ENCODE measurements at places on chromosomes 1 and 21. TPM values are rescaled to one million over a fixed set of nuclear protein-coding genes. Genes with fewer than 3 reads are reported as not detected.

GRCh38 chr1:74584185-74584584, 71.8 kb upstream of the LRRC53 start:
- H3K27ac ChIP-seq, result no peak overlapping the region
- H3K4me3 ChIP-seq, result no peak overlapping the region

DNA sequence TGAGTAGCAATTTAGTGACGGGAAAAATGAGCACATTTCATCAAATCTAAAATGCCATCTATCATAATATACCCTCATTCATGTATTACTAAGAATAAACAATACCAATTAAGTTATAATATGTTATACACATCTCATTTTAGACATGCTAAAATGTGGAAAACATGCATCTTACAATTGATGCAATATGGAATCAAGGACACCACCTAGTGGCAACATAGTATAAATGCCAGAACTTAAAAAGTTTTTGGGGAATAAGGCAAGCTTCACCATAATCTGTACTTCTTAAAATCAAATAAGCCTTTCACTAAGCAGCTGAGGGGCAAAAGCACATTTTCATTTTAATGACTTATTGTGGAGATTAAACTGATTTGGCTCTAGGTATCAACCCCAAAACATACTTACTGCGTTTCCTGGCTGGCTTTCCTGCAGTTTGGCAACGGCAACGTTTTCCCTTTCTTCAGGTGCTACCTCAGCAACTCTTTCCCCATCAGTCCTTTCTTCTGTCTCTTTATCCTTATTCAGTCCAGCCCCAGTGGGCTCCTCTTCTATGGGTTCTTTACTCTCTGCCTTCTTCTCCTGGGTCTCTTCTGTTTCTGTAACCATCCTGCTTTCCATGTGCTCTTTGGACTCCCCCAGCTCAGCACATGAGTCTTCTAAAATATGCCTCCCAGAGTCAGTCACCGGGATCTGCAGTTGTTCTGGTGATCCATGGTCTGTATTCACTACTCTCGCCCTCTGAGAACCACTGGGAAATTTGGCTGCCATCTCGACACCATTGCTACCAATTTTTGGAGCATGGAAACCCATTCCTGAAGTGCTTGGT, 11.4 kb downstream of the SDE2 start:
- H3K27me3 ChIP-seq, result no peaks in the 10 kb centered on the region
- H3K36me3 ChIP-seq, result peaks cover 97% of the 10 kb centered on the region
- H3K27ac ChIP-seq, result no peak overlapping the region
- DNase-seq, result no peak
- no peak overlapping the region for H3K4me3 ChIP-seq
- H3K4me1 ChIP-seq, result no peaks in the 10 kb centered on the region

DNA sequence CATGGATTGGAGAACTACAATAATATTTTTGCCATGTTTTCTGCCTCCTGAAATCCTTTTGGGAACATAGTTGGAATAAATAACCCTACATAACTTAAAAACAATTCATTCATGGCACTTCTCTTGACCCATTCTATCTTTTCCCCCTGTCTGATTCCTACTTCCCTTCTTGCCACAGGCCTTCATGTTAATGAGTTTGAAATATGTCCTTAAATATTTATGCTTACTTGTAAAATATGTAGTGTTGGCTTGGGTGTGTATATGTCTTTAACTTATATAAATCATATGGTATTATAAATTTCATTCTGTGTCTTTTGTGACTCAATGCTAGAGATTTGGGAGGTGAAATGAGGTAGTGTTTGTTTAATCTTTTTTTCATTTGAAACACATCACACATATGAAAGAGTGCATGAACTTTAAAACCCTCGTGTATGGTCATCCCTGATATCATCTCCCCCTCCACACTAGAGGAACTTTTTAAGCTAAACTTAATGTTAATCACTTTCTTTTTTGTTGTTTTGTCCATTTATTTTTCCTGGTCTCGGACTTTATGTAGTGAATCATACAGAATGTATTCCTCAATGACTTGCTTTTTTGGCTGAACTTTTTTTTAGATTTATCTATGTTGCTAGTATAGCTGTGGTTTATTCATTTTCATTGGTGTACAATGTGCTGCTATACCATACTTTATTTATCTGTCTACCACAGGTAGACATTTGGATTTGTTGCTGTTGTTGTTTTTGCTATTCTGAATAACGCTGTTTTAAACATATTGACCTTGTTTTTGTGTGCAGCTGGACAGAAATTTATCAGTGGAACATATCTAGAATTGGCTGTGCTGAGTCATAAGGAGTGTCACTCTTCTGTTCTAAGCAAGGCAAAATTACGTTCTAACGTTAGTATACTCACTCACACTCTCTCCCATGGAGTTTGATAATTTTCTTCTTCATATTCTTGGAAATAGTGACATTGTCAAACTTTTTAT, 441.6 kb downstream of the PLPP3 start:
- peak overlapping the region; percentile 33 for H3K27ac ChIP-seq
- no peak for DNase-seq
- no peaks in the 10 kb centered on the region for H3K36me3 ChIP-seq
- peaks cover 7% of the 10 kb centered on the region for H3K4me1 ChIP-seq

GRCh38 chr21:31675960-31676359, 16.5 kb downstream of the SOD1 start:
- no peaks in the 10 kb centered on the region for H3K27me3 ChIP-seq
- no peak for DNase-seq
- H3K27ac ChIP-seq, result no peak overlapping the region
- H3K36me3 ChIP-seq, result peaks cover 29% of the 10 kb centered on the region

DNA sequence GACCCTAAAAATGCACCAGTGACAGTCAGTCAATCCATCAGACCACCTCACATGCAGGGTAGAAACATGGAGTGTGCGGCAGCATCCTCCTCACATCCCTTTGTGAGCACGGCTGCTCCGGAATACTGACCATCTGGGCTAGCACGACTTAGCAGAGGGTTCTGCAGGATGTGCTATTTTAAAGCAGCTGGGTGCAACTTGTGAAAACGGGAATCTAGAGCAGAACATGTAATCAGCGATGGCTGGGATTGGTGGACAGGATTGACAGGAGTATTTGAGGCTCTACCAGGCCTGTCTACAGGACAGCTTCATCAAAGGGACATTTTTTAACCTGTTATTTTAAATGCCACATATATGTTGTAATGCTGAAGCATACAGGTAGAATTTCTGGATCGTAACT, 16.8 kb upstream of the PLEKHM2 start:
- H3K36me3 ChIP-seq, result peaks cover 3% of the 10 kb centered on the region
- H3K4me3 ChIP-seq, result no peak overlapping the region
- H3K4me1 ChIP-seq, result no peaks in the 10 kb centered on the region

Gene FNDC5
- 2.5 TPM for total RNA-seq

Gene TEDDM1
- total RNA-seq, result not detected

Measured in sigmoid colon (tissue), 7 donors.